Keratinocyte (primary cell): ENCODE measurements at places on chromosomes 2 and 18.

DNA sequence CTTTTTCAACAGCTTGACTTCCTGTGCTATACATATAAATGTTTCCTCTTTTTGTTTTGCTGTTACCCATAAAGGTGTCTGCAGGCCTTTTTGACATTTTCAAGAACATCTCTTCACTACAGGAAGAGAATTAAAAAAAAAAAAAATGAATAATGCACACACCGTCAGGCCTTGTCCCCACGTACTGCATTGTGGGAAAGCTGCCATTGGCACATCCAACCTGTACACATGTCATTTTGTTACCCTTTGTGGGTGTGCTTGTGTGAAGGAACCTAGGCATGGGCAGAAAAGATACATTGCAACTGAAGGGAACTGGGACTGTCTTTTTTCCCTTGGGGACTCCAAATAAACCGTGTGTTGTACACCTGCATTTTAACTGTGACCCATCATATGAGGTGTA lies 16.8 kb upstream of the TMEM37 start:
- no peak for DNase-seq

GRCh38 chr2:18988631-18989232 lies 369.7 kb downstream of the OSR1 start:
- no peak for DNase-seq

DNA sequence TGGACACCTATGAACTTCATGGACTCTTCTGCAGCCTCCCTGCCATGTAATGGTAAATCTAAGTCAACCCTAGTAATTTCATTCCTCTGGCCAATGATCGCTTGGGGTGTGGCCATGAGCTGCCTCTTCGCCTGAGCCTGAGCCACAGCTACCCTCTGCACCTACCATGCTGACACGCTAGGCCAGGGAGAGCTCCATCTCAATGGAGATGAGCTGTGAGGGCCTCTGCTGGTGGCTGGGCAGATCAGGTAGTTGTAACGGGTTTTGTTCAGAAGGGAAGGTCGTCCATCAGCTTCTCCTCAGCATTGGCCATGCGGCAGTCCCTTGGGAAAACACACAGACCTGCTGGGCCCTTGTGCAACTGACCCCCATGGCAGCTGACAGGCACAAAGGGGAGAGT lies 24.4 kb downstream of the MPHOSPH10 start:
- DNase-seq: no peak

DNA sequence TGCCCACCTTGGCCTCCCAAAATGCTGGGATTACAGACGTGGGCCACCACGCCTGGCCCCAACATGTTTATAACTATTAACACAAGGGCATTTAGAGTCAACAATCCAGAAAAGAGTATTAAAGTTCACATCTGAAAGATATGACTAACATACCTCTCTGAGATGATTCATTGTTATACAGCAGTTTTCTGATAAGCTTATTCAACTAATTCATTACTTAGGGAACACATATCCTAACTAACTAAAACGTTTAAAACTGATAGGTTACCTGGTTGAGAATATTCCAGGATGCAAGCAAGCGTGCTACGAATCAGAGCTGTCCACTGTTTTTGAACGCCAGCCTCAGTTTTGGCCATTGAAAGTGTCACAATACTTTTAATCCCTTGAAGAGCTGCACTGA lies 34.0 kb upstream of the STRN start:
- DNase-seq: no peak

DNA sequence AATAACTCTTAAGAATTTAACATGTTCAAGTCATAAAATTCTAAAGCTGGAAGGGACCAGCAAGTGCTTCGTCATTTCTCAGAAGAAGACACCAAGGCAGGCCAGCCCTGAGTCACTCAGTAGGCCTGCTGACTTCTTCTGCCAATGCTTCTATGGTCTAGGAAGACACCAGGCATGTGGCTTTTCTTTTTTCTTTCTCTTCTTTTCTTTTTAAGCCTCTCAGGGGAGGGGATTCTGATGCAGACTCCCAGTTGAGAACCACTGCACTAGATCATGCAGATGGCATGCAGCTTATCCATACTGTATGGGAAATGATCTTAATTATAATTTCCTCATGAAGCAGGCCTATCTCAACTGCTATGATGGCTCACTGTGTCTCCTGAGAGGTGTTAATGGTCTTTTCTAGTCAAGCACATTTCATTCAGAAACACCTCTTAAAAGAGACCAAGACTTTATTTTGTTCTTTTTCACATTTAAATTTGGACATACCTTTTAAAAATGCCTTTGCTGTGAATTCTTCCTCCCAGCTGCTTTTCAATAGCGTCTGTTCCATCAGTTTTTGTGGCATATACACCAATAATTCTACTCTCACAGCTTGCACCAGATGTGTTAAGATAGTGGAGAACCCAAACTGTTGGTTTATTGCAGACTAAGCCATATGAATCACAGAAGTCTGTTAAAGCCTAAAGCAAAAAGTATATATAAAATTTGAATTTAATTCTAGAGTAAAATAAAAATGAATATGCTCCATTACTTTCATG lies 11.3 kb downstream of the KCTD18 start:
- DNase-seq: no peak

GRCh38 chr2:169291517-169291916 lies 70.8 kb downstream of the LRP2 start:
- no peak for DNase-seq

DNA sequence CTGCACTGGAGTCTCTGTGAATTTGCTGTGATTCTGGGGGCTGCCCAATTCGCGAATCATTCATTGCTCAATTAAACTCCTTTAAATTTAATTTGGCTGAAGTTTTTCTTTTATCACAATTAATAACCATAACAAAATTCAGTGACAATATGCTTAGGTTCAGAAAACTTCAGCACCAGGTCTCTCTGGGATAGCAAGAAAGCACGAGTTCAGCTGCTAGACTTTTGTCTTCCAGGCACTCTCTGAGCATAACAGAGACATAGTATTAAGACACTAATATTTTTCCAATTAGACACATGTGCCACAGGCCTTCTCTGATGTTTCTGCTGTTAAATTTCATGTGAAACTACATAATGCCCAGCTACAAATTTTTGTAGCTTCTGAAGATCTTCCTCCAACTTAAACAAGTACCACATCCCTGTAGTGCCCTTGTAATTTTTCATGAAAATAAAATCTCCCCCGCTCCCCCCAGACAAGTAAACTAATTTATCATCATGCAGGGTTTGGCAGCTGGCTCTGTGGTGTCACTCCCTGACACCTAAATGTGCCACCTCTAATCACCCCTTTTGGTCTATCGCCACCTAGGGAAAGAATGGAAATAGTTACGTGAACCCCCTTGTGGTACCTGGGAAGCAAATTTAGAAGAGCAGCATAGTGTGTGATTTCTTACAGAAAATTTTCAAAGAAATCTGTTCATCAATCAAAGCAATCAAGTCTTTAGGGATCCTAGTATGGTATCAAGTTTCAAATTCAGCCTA lies 94.1 kb downstream of the CSRNP3 start:
- no peak for DNase-seq

- no peak for DNase-seq
These were observed 104.4 kb downstream of the ASXL3 start for GRCh38 chr18:33682436-33682835.

- DNase-seq: no peak
These were observed 50.7 kb downstream of the PIK3C3 start for GRCh38 chr18:42005782-42006181.

- DNase-seq: no peak
These were observed 92.6 kb upstream of the TSPYL6 start for GRCh38 chr2:54348646-54349045.

DNA sequence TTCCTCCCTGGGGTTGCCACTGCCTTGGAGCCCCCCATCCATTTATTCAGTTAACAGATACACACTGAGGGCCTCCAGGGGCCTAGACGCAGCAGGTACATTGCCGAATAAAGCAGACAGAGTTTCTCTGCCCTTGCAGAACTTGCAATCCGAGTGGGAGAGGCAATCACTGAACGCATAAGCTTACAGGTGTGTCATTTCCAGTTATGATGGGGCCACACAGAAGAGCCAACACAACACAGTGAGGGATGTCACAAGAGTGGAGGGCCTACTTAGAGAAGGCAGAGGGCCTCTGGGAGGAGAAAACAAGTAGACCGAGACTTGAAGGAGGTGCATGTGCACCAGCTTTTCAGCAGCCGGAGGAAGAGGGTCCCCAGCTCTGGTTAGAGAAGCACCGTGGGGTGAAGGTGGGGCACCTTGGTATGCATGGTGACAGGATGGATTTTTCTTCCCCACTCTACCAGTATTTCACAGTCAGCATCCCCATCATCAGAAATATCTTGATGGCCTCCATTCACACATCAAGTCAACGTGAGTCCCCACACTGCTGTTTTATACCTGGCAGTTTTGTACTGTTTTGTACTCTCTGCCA lies 150.9 kb downstream of the SMAD7 start:
- DNase-seq: no peak

- DNase-seq: no peak
These were observed 62.3 kb downstream of the PLEKHA3 start for GRCh38 chr2:178542569-178542968.

GRCh38 chr2:227335713-227336112 lies 10.7 kb downstream of the MFF start:
- DNase-seq: no peak
